ENCODE measurements at places on chromosomes 2 and 18.

DNA sequence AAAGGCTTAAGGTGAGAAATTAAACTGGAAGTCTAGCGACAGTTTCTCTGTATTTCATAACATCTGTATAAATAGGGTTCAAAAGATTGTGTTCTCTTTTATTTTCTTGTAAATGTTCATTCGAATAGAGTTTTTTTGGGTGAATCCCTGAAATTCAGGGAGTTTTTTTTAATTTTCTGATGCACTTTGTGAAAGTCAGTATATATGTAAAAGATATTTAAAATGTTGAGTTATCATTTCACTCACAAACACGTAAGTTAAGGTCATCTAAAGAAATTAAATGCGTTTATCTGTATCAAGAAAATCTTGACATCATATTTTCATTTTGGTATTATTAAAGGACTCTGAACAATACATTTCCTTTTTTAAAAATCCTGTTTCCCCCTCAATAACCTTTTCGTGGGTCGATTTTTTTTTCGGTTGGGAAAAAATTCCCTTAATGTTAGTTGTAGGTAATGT, 3.4 kb downstream of the SP9 start:
- DNase-seq = no peak

DNA sequence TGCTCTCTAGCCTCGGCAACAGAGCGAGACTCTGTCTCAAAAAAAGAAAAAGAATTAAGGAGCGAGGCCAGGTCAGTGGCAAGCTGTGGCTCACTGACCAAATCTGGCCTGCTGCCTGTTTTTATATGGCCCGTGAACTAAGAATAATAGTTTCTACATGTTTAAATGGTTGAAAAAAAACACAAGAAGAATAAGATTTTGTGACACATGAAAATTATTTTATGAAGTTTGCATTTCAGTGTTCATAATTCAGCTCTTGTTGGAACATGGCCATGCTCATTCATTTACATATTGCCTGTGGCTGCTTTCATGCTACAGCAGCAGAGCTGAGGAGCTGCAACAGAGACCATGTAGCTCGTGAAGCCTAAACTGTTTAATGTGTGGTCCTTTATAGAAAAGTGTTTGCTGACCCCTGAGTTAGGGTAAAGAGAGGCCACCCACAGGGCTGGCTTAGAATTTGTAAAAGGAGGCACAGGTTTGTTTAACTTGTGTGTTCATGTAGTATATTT, 59.5 kb downstream of the MFSD6 start:
- no peak for DNase-seq

- DNase-seq = no peak
These were observed 45.6 kb downstream of the GPR39 start for GRCh38 chr2:132462236-132462635.

DNA sequence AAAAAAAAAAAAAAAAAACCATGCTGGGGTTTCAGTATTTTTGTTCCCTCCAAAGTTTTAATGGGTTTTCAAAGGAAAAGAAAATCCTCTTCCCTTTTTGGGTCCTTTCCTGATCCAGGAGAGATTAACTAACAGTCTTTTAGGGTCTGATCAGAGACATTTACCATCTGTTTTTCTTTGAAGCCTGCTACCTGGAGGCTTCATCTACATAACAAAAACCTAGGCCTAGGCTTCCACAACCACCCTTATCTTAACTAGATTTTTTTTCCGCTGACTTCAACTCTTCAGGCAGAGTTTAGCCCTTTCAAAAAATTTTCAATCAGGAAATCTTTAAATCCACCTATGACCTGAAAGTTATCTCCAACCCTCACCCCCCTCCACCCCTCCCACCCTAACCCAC, 154.7 kb downstream of the MBD2 start:
- no peak for DNase-seq

GRCh38 chr2:152611458-152612231, 105.6 kb downstream of the PRPF40A start:
- DNase-seq = no peak

- no peak for DNase-seq
These were observed 164.8 kb downstream of the ARHGAP15 start for GRCh38 chr2:143294068-143294467.

GRCh38 chr18:58934933-58935577, 70.4 kb downstream of the ZNF532 start:
- DNase-seq = no peak

DNA sequence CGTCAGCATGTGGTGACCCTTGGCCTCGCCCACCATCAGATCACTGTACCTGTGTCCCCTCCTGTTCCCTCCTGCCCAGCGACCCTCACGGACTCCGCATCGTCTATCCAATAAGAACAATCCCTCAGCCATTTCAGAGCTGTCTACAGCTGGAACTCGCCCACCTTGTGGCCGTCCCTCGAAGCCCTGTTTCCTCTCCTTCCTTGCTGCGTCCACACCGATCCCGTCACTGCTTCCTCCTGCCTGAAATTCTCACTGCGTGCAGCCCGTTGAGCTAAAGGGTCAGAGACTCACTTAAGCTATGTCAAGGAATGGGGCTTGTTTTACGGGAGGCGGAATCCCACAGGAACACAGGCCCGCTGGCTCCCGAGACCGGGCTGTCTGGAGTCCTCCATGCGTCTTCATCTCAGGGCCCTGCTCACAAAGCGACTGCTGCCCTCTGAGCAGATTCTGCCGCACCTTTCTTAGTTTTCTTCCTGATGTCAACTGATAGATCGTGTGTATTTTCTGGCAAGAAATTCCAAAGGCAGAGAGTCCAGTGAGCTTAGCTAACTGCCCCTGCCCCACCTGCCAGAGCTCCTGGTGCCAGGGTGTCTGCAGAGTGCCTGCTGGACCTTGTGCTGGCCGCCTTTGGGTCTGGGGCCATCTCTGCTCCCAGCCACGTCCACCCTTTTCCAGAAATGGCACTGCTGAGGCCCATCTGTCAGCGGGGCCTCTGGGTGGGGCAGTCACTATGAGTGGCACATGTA, 35.3 kb downstream of the KLHL29 start:
- DNase-seq = no peak

GRCh38 chr2:239662413-239663120, 261.7 kb upstream of the HDAC4 start:
- DNase-seq = no peak

DNA sequence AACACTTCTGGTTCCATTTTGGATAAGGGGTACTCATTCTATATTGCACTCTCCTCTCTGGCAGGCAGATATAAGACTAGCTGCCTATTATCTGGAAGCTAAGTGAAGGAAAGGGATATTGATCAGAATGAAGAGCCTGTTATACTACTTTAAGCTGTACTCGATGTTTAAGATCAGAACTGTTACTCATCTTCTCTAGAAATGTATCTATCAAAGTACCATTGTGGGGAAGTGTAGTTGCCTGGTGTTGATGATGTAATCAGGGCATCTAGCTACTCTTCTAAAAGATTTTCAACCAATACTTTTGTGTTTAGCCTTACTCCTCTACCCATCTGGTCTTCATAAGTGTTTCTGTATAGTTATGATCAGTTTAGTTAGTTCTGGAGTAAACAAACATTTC, 5.8 kb downstream of the CAMKMT start:
- DNase-seq = no peak

DNA sequence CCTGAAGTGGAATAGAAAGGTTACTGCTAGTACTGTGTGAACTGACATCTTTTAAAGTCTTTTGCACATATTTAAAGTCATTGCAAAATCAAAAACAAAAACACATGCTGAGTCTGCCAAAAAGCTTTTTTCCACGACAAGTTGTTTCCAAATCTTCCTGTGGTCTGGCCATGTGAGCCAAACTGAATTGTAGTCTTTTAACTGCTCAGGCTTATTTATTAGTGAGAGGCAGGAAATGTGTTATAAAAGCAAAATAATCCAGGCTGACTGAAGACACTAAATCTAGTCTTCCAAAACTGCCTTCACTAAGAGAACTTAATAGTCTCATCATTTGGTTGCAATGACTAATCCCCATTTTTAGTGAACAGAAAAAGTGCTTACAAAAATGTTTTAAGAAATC, 2.3 kb downstream of the KRCC1 start:
- no peak for DNase-seq
